ENCODE measurements at places on chromosomes 7 and 10.

DNA sequence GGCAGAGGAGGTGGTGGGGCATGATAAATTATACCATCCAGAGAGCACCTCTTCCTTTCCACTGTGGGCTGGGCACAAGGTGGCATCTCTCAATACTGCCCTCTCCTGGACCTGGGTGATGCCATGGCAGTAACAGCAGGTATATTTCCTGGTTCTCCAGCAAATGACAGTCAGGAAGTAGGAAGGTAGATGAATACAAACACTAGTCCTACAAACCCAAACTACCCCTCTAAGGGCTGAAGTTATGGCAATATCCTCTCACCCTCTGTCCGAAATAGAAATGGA, 1004.9 kb downstream of the KCNMA1 start:
- no peak for DNase-seq

DNA sequence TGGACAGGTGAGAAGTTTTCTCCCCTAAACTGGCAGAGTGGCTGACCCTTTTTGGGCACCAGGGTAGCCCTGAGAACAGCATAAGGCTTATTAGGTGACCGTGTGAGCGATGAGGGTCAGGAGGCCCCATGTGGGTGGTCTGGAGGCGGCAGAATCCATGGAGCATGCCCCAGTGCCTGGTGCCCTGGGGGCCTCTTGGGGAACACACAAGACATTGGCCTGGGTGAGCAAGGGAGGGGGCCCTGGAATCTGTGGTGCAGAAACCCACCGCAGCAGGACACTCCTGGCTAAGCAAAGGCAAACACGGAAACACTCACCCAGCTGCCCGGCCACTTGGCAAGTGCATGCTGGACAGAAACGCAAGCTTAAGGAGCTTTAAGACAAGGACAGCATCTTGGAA, 29.5 kb downstream of the YKT6 start:
- no peak for DNase-seq

GRCh38 chr10:11677480-11677879, 64.7 kb upstream of the ECHDC3 start:
- no peak for DNase-seq

GRCh38 chr7:7761340-7761973, 43.0 kb upstream of the RPA3 start:
- no peak for DNase-seq

GRCh38 chr10:117757086-117757720, 214.7 kb downstream of the EMX2 start:
- no peak for DNase-seq
